NCI-H524 (cell line): ENCODE measurements at places on chromosomes 6 and 20.

DNA sequence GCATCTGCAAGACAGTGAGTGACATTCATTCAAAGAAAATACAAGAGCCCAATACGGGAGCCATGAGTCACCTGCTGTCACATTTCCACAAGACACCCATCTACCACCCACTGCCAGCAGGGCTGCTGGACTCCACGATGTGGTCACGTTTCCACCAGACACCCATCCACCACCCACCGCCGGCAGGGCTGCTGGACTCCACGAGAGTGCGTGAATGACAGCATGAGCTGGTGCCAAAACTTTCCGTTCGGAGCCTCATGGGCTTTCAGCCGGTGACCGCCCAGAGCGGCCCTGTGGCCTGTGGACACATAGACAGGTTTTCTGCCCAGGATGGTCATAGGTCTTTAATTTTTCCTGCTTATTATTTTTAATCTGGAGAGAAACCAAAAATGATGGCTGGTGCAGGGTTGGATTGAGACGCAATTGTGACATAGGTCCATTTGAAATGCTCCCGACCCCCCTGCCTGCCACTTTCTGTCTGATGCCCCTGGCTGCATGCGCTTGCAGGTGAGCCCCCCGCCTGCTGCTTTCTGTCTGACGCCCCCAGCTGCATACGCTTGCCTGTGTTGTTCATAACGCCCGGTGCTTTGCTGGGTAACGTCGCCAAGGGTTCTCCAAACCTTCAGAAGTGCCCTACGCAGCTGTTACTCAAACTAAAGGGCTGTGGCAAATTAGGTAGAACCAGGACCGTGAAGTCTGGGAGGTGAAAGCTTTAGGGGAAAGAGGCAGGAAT, 59.1 kb upstream of the SMOC2 start:
- DNase-seq, result peak; percentile 13

GRCh38 chr6:56282391-56282790, 35.0 kb upstream of the COL21A1 start:
- DNase-seq, result no peak

DNA sequence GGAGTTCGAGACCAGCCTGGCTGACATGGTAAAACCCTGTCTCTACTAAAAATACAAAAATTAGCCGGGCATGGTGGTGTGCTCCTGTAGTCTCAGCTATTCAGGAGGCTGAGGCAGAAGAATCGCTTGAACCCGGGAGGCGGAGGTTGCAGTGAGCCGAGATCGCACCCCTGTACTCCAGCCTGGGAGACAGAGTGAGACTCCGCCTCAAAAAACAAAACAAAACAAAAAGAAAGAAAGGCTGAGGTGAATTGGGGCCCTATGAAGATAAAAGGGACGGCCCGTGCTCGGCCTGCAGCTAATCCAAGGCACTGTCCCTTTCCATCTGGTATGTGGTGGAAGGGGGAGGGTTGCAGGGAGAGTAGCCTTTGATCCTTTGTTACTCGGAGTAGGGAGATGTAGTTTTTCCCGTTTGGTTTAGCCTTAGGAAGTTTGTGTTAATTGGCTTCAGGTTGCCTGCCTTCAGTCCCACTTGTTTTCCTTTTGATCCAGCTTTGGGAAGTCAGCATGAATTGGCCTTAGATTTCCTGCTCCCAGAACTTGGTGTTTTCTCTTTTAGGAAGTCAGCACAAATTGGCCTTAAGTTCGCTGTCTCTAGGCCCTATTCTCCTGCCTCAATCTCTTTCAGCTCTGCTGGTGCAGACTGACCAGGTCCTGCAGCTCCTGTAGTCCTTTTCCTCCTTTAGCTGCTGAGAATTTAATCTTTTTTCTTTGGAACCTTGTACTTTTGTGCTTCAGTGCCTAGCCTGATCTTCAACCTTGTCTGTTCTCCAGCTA, 36.1 kb upstream of the PAQR8 start:
- no peak for DNase-seq

DNA sequence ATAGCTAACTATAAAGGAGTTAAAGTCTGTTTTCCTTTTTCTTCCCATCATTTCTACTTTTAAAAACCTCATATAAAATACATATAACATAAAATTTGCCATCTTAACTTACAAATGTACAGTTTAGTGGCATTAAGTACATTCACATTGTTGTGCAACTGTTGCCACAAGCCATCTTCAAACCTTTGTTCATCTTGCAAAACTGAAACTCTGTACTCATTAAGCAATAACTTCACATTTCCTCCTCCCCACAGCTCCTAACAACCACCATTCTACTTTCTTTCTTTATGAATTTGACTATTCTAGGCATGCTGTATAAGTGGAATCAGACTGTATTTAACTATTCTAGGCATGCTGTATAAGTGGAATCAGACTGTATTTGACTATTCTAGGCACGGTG, 4.5 kb downstream of the CCDC170 start:
- DNase-seq, result no peak

DNA sequence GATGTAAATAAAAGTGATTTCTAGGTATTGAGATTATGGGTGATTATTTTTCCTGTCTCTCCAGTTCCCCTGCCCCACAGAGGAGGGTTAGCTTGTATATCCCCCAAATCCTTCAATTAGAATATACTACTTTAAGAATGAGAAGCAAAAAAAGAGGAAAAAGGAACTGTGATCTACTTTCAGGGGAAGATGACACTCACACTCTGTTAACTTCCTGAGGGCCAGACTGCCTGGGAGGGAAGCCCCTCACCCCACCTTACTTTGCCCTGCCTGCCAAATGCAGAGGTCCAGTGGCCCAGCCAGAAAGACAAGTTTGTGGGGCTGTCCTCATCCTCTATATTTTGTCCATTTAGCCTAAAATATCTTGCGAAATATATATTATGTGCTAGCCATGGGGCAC, 9.2 kb upstream of the LY86 start:
- no peak for DNase-seq

- DNase-seq, result no peak
Measured at GRCh38 chr6:138430361-138431145, 26.5 kb downstream of the HEBP2 start.

DNA sequence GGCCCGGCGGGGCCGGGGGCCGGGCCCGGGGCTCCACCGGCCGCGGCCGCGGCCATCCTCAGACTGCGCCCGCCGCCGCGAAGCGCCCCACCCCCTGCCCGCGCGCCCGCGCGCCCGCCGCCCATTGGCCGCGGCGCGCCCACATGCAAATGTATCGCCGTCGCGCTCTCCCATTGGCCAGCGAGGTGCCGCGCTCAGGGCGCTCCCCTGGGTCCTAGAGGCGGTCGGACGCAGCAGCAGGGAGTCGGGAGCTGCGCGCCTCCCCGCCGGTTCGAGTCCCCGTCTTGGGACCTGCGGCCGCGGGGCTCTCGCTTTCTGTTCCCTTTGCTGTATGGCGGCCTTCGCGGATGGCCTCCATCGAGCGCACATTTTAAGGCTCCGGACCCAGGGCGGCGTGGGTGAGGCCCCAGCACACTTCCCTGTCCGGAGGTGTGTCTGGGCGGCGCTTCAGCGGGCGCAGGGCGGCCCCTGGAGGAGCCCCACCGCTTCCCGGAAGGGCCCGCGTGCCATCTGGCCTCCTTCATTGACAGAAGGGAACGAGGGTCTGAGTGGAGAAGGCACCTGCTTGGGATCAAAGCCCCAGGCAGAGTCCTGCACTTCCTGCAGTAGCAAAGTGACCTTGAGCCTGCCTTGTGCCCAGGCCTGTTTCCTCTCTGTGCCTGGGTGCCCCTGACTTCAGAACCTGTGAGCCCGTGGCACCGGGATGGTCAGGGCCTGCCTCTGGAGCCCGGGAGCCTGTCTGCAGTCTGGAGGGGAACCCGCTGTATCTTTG, at the start of gene CABLES2:
Gene CABLES2 (minus strand): TSS at position 65 of the 772 bp plus-strand sequence. CDS start 9 bp downstream, at position 56.
- DNase-seq, result peak; percentile 92
